ENCODE measurements at places on chromosomes 1 and 21.

DNA sequence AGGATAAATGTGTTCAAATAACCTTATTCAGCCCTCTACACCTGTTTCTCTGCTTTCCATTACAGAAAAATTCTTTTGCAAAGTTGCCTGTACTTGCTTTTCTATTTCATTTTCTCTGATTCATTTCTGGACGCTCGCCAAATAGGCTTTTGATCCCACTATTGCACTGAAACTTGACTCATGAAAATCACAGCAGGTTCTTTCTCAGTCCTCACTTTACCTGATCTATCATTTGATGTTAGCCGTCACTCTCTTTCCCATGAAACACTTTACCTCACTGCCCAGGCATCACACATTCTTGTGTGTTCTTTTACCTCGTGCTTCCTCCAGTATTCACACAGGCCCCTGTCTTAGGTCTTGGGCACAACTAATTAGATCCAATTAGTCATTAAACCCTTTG, 26.2 kb downstream of the HSPA13 start:
- DNase-seq = no peak

GRCh38 chr1:198909973-198910372, 271.1 kb downstream of the PTPRC start:
- DNase-seq = no peak

- no peak for DNase-seq
These were observed 86.0 kb downstream of the SLC25A24 start for GRCh38 chr1:108114033-108114599.

GRCh38 chr1:28512058-28512611, 6.3 kb downstream of the RCC1 start:
- DNase-seq = no peak

- no peak for DNase-seq
These were observed 477.4 kb downstream of the CAMTA1 start for GRCh38 chr1:7262611-7263010.

- no peak for DNase-seq
These were observed 405.6 kb downstream of the NPHP4 start for GRCh38 chr1:5586629-5587028.

DNA sequence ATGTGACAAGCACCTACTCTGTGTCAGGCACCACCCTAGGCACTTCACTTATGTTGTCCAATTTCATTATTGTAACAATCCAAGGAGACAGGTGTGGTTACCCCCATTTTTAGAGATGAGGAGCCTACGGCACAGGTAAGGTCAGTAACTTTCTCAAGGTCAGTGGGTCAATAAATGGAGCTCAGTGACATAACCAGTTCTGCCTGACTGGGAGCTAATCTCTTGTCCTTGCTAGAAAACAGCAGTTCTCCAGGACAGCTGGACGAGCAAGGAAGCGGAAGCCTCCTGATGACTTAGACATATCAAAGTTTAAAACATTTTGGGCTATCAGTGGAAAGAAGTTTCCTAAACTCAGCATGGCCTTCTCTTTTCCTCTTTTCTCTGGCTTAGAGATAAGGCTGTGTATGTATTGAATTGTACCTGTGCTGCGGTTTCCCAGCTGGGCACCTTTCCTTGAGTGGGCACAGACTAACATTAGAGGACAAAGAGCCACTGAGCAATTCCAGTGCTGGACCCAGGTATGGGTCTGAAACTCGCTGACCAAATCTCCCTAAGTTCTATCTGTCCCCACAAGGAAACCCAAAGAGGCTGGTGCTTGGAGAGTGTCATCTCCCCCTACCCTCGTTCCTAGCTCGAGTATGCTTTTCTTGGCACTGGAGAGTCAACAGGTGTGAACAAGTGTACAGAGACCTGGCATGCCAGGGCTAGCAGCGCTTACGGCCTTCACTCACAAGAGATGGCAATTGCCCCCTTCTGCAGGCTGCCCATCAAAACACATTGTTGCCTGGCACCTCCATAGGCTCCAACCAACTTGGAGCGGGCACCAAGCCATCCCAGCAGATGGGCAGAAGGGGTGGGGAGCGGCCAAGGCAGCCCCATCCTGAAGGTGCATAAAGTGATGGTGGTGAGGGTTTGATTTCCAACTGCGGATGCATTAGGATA, 456.1 kb upstream of the PROX1 start:
- DNase-seq = no peak

DNA sequence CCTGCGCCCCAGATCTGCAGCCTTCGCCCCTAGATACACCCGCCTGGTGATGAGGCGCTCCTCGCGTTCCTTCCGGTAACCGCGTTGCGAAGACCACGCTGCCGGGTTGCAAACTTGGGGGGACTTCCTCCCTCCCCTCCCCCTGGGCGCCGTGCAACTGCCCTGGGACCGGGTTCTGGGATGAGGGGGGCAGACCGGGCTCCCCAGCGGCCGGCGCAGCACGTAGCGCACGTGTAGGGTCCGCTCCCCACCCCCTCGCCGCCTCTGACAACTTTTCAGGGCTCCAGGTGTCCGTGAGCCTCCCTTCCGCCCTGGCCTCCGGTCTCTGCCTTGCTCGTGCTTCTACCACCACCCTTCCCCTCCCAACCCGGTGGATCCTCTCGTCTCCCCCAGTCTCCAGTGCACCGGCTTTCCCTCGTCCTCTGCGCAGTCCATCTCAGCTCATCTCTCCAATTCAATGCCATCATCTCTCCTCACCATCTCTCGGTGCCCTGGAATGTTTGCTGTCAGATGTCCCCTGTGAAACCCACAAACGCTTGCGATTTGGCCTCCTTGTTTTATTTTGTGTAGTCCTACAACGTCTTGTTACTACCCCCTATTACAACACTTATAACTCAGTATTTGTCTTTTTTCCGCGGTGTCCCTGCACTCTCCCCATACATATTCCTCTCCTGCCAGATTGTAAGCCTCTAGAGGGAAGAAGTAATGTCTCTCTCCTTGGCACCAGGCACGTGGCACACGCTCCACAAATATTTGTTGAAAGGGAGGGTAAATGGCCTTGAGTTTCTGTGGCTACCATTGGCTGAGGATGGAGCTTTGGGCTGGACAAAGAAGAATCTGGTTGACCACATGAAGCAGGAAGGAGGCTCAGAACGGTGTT, 782 bp downstream of the PCAT6 start:
- peak; percentile 25 for DNase-seq

GRCh38 chr1:115454837-115455511, 116.9 kb upstream of the NGF start:
- DNase-seq = no peak

GRCh38 chr1:204714861-204715511, 29.4 kb upstream of the LRRN2 start:
- no peak for DNase-seq

DNA sequence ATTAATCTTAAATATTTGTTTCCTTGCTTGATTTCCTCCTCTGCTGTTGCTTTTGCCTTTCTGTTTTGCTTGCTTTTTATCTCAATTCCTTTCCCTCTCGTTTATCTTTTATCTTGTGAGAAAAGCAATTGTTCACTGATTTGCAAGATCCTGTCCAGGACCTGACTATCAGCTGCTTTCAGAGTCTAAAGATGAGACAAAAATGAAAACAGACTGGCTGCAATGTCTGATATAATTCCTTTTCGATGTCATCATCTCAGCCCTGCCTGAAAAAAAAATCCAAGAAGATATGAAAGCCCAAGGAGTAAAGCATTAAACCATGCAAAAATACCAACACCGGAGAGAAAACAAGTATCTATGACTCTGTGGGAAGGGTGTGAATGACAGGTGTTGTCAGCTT, 225.5 kb downstream of the PATJ start:
- DNase-seq = no peak

GRCh38 chr21:45942755-45943629, 38.6 kb upstream of the COL6A1 start:
- no peak for DNase-seq

DNA sequence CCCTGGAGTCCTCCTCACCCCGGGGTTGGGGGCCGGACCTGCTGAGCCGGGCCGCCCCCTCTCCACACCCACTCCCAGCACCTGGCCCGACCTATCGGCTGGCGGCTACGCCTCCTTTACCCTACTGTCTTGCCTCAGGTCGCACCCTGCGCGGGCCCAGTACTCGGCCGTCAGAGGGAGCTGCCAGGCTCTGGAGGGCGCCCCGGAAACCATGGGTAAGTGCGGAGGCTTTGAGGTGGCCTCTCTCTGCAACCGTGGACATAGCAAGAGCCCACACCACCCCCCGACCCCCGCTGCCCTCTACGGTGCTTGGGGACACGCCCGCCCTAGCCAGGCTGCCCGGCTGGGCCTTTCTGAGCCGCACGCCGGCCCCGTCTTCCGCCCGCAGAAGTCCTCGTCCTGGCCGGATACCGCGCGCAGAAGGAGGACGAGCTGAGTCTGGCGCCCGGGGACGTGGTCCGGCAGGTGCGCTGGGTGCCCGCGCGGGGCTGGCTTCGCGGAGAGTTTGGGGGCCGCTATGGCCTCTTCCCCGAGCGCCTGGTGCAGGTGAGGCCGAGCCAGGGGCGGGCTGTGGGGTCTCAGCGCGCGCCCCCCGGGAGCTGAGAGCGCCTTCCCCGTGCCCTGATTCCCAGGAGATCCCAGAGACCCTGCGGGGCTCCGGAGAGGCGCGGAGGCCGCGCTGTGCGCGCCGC, at the start of gene SH3D21:
SH3D21 (plus strand) TSS at position 159 of the 692 bp plus-strand sequence; CDS start at position 212, 53 bp downstream.
- peak; percentile 50 for DNase-seq

DNA sequence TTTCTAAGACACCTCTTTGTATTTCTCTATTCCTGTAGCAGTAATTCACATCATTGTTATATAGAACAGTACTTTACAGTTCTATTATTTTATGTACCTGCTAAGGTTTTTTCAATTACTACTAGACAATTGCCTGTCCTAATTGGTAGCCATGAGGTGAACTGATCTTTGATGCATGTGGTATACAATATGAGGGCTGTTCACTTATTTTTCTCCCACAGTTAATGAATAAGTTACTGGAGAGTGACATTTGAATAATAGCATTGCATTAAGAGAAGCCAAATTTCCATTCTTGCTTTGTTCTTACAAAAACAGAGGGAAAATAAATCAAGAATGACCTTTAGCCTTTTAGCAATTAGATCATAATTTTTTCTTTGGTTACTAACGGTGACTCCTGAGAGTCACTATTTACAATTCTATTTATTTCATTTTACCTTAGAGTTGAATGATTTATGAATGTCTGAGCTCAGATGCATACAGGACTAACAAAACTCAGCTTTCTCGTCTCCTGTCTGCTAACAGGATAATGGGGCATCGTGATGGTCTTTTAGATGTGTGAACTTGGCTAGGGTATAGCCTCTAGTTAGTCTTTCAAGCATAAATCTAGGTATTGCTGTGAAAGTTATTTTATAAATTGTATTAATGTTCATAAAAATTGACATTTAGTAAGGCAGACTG, 54.1 kb downstream of the OLFM3 start:
- no peak for DNase-seq

GRCh38 chr1:100921110-100921706, 25.3 kb downstream of the SLC30A7 start:
- peak; percentile 73 for DNase-seq

DNA sequence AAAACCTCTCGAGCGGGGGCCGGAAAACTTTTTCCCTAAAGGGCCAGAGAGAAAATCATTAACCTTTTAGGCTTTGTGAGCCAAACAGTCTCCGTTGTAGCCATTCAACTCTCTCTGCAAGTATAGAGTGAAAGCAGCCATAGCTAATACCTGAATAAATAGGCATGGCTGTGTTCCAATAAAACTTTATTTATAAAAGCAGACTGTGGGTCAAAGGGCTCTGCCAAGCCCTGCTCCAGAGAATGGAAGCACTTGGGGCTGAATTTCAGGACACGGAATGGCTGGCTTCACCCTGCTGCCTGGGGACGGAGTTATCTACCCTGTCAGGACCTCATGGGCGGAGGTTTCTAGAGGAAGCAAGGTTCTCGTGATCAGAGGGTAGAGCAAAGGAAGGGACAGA, 92.7 kb downstream of the CASZ1 start:
- no peak for DNase-seq

DNA sequence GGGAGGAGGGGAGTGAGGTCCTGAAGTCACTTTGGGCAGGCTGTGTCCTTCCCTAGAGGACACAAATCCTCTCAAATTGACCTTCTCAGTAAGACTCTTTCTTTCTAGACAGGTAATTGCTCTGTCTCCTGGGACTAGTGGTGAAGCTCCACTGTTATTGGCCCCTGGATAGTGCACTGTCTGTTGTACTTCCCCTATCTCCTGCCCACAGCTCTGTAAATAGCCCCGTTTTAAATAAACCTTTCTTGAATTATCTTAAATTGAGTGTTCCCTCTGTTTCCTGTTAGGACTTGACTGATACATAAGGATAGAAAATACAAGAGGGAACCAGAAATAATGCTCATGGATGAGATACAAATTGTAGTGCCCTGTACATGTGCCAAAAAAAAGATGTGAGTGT, 229.5 kb upstream of the USP24 start:
- no peak for DNase-seq

DNA sequence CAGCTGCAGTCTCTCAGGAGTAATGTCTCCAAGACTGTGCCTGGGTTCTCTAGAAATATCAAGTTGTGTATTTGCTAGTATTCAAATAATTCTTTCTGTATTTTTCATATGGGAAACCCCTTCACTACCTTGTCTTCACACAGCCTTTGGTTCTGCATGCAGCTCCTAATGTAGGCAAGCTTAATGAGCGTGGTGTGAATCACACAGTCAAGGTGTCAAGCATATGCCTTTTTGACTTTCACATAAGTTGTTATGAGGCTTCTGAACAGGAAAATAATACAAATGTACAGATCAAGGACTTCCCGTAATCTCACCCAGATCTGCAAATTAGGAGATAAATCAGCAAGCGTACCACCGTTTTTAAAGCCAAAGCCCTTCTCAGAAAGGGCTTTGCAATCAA, at the start of gene FCRL3:
FCRL3 (minus strand) TSS at position 38 of the 400 bp plus-strand sequence. CDS start 280 bp downstream, outside the sequence.
- peak; percentile 41 for DNase-seq

- no peak for DNase-seq
These were observed 5.6 kb downstream of the SETDB1 start for GRCh38 chr1:150931773-150932172.

- DNase-seq = no peak
These were observed 136.4 kb upstream of the ADGRL2 start for GRCh38 chr1:81664341-81664740.

DNA sequence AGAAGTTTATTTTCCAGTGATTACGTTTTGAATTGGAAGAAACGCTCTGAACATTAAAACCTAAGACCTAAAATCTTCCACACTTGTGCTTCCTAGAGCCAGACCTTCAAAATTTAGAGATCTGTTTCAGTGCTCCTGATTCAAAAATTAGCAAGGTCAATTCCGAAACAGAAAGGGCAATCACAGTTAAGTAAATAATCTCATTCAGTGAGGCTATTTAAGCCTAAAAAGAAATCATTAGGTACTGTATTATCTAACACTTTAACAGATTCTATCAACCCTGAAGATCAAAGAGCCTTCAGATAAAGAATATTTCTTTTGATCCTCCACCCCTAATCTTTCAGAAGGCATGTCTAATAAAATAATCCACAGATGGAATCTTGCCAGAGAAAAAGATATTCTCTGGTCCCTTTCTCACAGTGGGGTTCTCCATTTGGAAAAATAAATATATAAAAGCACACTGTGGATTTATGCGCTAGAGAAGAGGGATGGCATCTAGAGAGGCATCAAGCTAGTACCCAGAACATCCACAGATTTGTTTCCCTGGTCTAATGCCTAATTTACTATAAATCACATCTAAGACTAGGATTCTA, 54.4 kb downstream of the ZZZ3 start:
- DNase-seq = no peak
